ENCODE measurements at places on chromosomes 6 and 20.

DNA sequence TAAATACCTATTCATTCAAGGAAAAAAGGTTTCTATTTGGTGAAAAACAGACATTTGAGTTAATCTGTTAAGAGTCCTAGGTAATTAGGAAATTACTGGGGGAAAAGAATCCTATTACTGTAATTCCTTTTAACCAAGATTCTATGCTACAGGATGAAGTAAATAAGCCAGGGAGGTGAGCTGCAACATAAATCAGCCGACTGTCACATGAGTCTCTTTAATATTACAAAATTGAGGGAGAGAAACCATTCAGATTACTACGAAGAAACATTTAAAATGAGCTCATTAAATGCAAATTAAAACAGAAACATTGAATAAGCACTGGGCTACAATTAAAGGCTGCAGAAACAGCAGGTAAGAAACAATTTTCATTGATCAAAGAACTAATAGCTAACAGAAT lies 5.3 kb downstream of the PRKN start:
- DNase-seq = no peak

- peak; percentile 55 for DNase-seq
These were observed 17.1 kb downstream of the IFNGR1 start for GRCh38 chr6:137202078-137202477.

DNA sequence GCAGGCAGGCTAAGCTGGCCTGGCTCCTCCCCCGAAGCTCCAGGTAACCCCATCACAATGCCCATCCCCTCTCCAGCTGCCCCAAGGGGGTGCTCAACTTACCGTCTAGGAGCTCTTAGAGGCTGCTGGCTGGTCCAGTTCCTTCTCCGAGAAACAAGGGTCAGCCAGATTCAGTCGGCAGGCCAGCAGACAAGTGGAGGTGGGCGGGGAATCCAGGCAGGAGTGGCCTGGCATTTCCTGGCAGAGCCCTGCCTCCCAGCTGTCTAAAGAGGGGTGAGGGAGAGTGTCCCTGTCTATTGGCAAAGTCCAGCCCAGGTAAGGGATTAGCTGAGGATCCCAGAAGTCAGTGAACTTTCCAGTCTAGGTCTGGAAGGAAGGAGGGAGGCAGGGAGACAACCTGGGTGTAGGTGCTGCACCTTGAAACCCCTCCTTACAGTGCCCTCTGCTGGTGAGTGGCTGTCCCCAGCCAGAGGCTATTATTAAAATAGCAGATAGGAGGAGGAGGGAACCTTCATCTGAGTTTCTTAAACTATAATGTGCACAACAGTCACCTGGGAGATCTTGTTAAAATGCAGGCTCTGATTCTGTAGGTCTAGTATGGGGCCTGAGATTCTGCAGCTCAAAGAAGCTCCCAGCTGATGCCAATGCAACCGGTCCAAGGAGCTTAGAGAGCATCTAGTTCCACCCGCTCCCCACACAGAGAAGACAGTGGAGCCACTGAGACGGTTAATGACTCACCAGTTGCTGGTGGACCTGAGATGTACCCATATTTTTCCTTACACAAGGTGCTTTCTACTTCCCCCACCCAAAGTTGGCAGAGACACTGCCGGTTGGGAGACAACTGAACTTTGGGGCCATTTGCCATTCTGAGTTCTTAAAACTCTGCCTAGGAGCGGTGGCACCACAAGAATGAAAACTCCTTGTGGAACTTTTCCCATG lies at the start of gene UNC5CL:
Gene UNC5CL, minus strand, starts transcription at position 162 of the 939 bp plus-strand sequence. CDS start 4,147 bp downstream, outside the sequence.
- no peak for DNase-seq

GRCh38 chr6:36674942-36675341 lies 3.6 kb upstream of the CDKN1A start:
- DNase-seq = no peak

- DNase-seq = no peak
These were observed 1027.2 kb upstream of the GJE1 start for GRCh38 chr6:141105481-141105880.

GRCh38 chr6:134195164-134195906 lies 122.6 kb downstream of the SGK1 start:
- no peak for DNase-seq

DNA sequence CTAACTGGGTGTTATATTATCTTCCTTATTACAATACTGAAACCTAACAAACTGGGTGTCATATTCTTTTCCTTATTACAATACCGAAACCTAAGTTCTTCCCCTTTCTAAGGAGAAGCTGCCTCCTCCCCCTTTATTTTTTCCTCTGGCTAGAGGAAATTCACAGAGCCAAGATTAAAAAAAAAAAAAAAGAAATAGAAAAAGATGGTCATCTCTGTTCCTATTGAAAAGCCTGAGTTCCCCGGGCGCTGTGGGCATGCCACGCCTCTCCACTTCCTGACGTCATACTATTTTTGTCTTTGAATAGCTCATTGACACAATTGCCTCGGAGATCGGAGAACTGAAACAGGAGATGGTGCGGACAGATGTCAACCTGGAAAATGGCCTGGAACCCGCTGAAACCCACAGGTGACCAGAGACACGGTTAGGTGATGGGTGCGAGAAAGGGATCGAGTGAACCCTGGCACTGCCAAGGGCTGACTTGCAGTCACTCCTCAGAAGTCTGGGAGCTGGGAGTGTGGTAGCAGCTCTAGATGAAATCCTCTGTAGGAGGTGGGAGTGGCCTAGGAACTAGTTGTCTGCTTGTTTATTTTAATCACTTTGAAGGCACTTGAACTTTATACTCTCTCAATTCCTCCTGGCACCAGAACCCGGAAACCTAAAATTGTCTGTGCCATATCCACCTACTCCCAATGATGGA lies 82.2 kb upstream of the NAA20 start:
- DNase-seq = peak; percentile 55

- DNase-seq = no peak
These were observed 171.9 kb upstream of the PMEPA1 start for GRCh38 chr20:57881466-57882385.

GRCh38 chr6:155801046-155801445 lies 345.4 kb upstream of the NOX3 start:
- DNase-seq = no peak

DNA sequence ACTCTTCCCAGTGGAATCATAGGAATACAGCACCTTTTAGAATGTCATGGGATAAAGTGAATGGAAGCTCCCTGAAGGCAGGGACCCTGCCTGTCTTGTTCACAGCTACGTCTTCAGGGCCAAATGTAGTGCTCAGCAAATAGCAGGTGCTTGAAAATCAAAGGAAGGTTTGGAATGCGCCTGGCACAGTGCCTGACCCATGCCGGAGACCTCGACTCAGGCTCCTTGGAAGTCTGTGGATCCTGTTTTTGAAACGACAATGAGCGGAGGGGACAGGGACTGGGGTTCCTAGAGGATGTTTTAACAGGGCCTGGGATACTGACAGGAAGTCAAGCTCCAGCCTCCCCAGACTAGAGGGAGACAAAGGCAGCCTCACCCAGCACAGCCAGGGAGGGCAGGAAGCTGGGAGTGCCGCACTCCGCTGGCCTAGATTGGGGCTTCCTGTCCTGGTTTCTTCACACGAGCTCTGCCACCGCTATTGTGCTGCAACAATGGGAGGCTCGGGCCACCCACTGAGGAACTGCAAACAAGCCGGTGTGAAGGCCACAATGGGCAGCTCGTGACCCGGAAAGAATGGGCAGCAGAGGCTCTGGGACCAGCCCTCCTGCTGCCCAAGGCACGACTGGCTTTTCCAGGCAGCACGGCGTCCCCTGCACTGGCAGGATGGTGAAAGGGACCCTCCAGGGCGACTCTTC lies 76.7 kb downstream of the PREX1 start:
- DNase-seq = peak; percentile 71

- no peak for DNase-seq
These were observed 568.9 kb upstream of the CITED2 start for GRCh38 chr6:139943391-139943790.
